NCI-H1694 treated with DMSO at 0.1 percent for 48 hours (cell line): ENCODE measurements at places on chromosomes 7 and 10.

DNA sequence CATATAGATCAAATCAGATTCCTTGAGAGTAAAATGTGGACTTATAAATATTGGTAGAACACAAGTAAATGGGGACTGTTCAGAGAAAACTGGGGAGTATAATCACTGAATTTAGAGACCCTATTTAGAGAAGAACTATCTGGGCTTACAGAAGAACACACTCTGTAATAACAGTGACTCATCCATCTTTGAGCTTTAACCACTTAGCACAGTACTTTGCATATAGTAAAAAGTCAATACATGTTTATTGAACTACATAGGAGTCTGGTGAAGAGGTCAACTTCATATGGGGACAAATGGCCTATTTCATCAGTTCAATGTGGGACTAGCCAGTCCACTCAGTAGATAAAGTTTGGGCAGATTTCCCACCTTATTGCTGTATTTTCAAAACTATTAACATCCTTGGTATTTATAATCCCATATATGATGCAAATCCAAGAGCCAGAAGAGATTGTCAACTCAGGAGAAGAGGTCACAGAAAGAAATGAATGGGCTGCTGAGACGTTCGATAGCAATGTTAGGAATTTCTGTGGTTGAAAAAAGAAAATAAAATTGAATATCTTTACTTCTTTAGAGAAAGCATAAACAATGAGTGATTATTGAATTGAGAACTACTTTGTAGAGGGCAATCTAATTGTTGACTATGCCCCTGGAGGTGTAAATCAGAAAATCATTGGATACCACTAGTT lies 119.3 kb upstream of the CACNA2D1 start:
- DNase-seq, result no peak

DNA sequence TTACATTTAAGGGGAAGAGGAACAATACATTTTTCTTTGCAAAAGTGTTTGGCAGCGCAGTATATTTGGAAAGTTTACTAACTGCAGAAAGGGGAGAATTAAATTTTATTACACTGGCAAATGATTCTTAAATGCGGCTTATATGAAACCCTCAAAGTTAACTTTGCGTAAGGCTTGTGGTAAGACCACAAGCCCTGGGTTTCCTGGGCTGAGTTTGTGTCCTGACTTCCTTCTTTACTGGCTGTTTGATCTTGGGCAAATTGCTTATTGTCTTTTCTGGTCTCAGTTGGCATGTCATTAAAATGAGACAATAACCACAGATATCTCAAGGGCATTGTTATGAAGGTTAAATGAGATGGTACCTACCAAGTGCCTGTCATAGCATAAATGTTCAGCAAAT lies 106.8 kb downstream of the GLRX3 start:
- no peak for DNase-seq

- DNase-seq, result no peak
Observed at GRCh38 chr10:128280271-128280670, 154.0 kb upstream of the MKI67 start.

DNA sequence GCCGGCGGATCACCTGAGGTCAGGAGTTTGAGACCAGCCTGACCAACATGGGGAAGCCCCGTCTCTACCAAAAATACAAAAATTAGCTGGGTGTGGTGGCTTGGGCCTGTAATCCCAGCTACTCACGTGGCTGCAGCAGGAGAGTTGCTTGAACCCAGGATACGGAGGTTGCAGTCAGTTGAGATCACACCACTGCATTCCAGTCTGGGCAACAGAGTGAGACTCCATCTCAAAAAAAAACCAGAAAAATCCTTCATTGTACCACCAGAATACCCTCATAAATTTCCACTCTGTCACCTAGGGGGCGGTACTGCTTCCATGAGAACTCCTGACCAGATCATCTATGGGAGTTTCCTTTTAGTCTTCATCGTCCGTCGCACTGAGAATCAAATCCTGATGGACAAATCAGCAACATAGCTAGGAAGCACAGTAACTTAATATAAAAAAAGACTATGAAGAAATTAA lies 225.8 kb upstream of the KLF14 start:
- DNase-seq, result no peak

DNA sequence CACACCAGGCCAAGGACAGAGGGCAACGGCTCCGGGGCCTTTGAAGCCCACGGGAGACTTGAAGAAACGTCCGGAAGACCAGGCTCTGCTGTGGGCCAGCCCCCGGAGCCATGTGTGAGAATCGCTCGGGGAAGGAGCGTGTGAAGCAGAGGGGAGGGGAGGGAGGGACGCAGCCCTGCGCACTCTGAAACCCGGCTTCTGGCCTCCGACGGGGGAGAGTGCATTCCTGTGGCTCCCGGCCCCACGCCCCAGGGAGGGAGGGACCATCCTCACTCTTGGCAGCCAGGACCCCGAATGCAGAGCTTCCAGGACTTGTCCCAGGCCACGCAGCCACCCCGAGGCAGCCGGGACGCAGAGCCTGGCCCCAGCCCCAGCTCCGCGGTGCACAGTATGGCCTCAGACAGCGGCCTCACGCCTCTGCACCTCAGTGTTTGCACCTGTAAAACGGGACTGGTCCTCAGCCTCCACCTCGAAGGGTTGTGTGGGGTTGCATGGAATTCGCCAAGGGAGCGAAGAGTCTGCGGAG lies 67.4 kb downstream of the PDGFA start:
- no peak for DNase-seq

GRCh38 chr10:106566873-106567272 lies 597.6 kb downstream of the SORCS1 start:
- no peak for DNase-seq
